ENCODE measurements at places on chromosomes 1 and 21.

DNA sequence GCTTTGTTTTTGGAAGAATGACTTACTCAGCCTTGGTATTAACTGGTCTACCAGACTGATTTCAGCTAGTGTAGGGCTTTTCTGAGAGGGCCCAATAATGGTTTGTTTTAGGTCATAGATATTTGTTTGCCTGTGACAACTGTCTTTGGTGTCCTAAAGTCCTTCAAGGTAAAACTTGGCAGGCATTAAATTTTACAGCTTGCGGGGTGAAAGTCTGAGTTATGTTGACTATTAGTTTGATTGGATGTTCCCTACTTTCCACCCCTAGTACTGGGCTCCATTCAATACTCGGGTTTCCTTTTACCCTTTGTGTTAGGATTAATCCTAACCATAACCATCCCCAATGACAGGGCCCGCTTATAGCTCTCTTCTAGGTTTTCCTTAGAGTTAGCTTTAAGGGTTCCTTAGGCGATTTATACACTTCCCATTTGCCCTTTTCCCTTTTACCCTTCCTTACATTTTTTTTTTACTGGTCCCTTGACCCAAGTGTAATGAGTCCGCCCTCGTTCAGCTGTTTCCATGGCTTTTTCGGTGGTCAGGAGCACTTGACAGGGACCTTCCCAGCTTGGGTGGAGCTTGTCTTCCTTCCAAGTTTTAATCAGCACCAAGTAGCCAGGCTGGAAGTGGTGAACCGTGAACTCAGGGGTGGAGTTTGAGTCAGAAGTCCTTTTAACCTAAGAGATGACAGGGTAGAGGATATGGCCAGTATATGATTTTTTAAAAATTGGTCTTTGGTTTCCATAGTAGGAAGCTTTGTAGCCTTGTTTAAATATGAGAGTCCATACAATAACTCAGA, 28.5 kb upstream of the LCE5A start:
- no peaks in the 10 kb centered on the region for H3K27me3 ChIP-seq
- H3K4me1 ChIP-seq: peaks cover 10% of the 10 kb centered on the region
- H3K4me3 ChIP-seq: no peak overlapping the region
- DNase-seq: no peak
- no peaks in the 10 kb centered on the region for H3K36me3 ChIP-seq

DNA sequence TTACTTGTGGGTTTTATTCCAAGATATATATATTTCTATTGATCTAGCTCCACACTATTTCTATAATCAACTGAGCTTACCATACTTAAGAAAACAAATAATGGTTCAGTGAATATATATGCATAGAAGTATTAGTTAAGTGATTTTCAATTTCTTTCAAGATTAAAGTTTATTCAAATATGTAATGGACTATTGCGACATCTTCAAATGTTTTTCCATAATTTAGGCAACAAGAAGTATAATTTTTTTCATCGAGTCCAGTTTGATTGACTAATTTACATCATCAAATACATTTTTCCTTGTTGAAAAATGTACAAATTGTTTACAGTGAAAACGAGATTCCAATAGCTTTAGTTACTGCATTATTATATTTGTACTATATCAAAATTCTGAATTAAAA, 528.6 kb downstream of the PTPRC start:
- H3K27me3 ChIP-seq: no peaks in the 10 kb centered on the region
- no peak for DNase-seq
- H3K4me1 ChIP-seq: no peaks in the 10 kb centered on the region
- H3K4me3 ChIP-seq: no peak overlapping the region
- no peak overlapping the region for H3K27ac ChIP-seq

DNA sequence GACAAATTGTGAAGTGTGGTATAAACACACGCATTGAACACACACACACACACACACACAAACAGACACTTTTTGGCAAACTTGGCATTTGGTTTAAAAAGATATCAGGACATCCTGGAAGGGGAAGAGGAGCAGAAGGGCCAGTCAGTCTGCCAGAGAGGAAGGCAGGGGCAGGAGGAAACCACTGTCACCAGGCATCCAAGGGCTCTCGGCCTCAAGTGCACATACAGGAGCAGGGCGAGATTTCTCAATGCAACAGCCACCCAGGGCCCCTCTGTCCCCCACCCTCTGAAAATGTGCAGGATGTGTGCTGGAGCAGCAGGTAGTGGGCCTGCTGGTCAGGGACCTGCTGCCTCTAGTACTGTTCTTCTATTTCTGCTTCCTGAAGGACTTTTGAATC, 71.2 kb downstream of the ABCA4 start:
- H3K36me3 ChIP-seq: no peaks in the 10 kb centered on the region
- H3K27me3 ChIP-seq: no peaks in the 10 kb centered on the region
- H3K4me3 ChIP-seq: no peak overlapping the region
- H3K27ac ChIP-seq: peak overlapping the region; percentile 39
- no peak for DNase-seq

DNA sequence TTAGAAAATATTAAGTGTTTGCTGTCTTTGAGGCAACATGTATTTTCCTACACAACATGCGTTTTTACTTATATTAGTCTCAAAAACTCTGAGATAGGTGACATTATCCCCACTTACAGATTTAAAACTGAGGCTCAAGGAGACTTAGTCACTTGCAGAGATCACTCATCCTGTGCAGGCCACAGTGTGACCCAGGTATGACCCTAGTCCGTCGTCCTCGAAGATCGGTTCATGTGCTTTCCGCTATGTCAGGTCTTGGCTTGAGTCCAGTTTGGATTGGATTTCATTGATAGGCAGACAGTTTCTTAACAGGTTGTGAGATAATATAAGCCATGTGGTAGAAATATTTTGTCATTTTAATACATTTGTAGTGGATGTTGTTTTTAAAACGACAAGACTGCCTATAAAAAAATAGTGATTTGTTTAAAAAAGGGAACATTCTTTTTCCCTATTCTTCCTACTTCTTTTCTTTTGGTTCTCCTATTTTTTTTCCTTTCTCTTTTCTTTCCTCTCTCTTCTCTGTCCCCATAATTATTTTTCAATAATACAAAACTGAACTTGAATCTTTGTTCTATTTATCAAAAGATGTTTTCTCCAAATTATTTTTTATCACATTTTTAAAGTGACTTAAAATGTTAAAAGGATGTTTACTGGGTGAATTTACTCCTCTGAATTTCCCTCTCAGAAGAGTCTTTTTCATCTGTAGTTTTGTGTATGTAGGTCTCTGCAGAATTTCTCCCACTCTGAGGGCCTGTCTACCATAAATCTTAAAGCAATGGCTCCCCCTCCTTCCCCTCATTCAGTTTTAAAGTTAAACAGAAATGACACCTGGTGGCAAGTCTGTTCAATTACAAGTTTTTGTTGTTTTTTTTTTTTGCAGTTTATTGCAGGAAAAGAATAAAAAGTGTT, 81.8 kb downstream of the PHTF1 start:
- no peak overlapping the region for H3K27ac ChIP-seq
- no peaks in the 10 kb centered on the region for H3K4me1 ChIP-seq
- H3K27me3 ChIP-seq: no peaks in the 10 kb centered on the region
- H3K4me3 ChIP-seq: no peak overlapping the region
- peaks cover 33% of the 10 kb centered on the region for H3K36me3 ChIP-seq

DNA sequence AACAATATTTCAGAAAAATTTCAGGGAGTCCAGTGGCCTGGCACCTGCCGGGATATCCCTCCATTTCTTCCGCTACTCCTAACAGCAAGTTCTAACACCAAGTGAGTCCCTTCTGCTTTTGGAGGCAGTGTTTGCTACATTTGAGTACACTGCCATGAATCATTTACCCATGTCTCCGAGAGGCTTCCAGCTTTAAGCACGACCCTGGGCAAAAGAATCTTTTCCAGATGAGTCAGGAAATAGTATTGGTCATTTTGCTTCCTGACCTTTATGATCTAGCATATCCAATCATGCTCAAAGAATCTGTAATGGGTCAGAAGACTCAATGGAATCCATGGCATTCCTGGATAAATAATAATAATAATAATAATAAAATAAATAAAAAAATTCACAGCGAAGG, 60.7 kb upstream of the FMN2 start:
- no peaks in the 10 kb centered on the region for H3K4me1 ChIP-seq
- no peaks in the 10 kb centered on the region for H3K27me3 ChIP-seq
- no peak for DNase-seq
- no peak overlapping the region for H3K4me3 ChIP-seq

GRCh38 chr1:154843636-154844296, 26.3 kb downstream of the KCNN3 start:
- no peak for DNase-seq
- no peaks in the 10 kb centered on the region for H3K27me3 ChIP-seq
- H3K36me3 ChIP-seq: no peaks in the 10 kb centered on the region
- H3K4me1 ChIP-seq: peaks cover 23% of the 10 kb centered on the region

All from esophagus squamous epithelium (tissue), 5 donors.